ENCODE measurements at places on chromosomes 11 and 22.

DNA sequence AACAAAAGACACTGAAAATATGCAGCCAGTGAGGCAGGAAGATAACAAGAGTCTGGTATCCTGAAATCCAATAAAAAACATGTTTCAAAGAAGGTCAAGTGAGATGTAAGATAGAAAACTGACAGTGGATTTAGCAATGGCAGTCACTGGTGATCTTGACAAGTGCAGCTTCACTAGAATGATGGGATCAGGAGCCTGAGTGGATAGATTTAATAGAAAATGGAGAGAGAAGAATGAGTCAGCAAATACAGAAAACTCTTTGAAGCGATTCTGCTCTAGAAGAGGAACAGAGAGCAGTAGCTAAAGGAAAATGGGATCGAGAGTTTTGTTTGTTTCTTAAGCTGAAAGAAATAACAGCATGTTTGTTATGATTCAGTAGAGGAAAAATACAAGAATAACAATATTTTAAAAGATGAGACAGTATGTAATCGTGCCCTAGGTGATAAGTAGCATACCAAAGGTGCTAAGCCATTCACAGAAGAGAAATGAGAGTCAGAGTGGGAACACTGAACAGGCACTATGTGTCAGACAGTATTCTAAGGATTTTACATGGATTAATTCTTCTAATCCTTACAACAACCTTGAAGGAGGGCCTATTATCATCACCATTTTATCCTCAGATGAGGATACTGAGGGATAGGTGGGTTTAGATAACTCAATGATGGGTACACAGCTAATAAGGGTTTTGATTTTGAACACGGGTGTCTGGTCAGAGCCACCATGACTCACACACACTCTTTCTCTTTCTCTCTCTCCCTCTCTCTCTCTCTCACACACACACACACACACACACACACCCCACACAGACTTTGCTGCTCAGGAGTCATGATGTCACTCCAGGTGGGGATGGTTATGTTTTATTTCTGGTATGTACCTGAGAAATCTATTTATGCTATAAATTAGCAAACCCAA is 36.3 kb downstream of the MRE11 start:
- DNase-seq = no peak

GRCh38 chr11:64562723-64563351 is 28.2 kb upstream of the SLC22A12 start:
- no peak for DNase-seq

GRCh38 chr11:85758480-85759039 is 52.4 kb downstream of the SYTL2 start:
- no peak for DNase-seq

- DNase-seq = no peak
Measured at GRCh38 chr11:32052215-32052614, 38.7 kb upstream of the RCN1 start.

DNA sequence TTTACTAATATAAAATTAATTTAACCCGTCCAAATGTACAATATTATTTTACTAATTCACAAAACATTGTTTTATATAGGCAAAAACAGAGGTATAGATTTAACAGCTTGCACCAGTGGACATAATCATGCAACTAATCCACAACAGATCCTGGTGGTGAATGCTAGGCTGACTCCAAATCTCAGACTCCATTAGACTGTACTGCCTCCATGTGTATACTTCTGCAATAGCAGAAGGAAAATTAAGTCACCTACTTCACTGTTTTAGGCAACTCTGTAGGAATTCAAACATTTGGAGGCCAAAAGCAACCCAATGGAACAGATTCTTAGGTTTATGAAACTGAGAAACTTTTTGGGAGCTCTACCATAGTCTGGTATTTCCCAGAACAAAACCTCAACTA is 30.0 kb upstream of the RAB39A start:
- DNase-seq = no peak

GRCh38 chr11:129584316-129584715 is 208.7 kb downstream of the BARX2 start:
- DNase-seq = no peak

- DNase-seq = no peak
Measured at GRCh38 chr11:13495929-13496328, at the start of gene PTH. Gene PTH, minus strand, starts transcription at chr11:13495997. Its CDS starts 3,142 bp downstream, at chr11:13492855.

DNA sequence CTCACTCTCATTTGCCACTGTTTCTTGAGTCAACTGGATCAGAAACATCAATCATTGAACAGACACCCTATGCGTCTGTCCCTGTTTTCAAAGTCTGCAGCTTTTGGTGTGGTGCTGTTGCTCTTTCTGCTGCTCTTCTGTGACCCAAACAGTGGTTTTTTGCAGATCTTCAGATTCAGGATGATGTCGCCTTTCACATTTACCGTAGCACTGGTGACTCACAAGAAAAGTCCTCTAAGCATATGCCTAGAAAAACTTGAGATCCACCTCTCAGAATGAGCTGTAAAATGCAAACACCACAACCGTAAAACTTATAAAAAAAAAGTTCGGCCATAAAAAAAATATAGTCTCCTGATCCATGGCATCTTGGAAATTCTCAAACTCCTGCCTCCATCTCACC is 400.4 kb downstream of the NTM start:
- no peak for DNase-seq

- DNase-seq = no peak
Measured at GRCh38 chr11:128789497-128790150, 77.5 kb downstream of the KCNJ1 start.

DNA sequence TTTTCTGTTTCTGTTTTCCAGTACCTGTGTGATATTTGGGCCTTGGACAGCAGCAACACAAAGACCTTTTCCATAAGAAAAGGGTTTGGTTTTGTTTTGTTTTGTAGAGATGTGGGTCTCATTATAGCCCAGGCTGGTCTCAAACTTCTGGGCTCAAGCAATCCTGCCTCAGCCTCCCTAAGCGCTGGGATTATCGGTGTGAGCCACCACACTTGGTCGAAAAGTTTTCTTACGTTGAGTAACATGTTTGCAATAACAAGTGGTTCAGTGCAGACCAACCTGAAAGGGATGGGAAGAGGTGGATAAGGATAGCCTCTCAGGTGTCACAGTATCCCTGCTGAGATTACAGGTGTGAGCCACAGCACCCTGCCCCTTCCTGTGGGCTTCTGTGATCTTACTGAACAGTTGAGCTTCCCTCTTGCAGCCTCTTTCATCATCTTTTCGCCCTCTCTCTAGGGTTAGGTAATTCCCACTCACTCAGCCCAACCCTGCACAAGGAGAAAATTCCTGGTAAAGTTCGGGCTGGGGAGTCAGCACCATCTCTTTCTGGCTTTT is 3.5 kb upstream of the MRPL48 start:
- DNase-seq = no peak

DNA sequence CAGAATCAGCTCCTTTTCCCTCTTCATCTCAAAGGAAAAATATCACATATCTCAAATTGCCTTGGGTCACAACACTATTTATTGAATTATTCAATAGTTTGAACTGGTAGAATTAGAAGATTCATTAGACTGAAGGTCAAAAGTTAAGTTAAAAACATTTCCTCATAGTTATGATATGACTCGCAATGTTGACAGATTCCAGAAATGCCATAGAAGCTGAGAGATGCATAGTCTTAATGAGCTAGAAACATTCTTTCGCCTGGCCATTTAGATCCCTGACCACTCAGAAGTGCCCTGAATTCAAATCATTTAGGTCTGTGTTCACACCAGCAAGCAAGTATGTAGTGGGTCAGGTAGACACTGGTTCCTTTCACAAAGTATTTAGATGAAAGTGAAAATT is 44.4 kb downstream of the FAT3 start:
- DNase-seq = no peak

DNA sequence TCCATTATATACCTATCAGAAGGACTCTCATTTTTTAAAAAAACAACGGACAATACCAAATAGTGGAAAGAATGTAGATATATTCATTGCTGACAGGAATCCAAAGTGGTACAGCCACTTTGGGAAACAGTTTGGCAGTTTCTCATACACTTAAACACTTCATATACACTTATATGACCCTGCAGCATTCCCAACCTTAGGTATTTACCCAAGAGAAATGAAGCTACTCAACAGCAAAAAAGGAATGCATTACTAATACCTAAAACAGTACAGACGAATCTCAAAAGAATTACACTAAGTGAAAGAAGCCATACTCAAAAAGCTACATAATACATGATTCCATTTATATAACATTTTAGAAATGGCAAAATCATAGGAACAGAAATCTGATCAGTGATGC is 51.5 kb downstream of the RBFOX2 start:
- DNase-seq = no peak

- no peak for DNase-seq
Measured at GRCh38 chr22:46500201-46500600, 37.2 kb downstream of the CELSR1 start.

- DNase-seq = no peak
Measured at GRCh38 chr11:74783241-74783871, 34.7 kb downstream of the RNF169 start.

DNA sequence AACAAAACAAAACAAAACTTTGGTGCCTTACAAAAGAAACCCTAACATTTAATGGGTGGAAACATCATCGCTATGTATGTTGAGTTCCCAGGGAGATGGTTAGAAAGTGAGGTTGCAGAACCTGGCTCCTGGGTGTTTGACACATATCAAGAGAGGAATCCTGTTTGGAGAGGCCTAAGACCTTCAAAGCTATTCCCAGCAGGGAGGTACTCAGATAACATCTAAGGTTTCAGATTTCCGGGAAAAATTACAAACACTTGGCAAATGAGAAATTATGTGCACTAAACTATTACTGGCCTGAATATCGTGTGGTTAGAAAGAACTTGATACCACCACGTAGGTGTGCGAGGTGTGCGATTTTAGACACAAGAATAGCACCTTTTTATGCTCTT is 18.5 kb downstream of the TRIM5 start:
- DNase-seq = no peak

DNA sequence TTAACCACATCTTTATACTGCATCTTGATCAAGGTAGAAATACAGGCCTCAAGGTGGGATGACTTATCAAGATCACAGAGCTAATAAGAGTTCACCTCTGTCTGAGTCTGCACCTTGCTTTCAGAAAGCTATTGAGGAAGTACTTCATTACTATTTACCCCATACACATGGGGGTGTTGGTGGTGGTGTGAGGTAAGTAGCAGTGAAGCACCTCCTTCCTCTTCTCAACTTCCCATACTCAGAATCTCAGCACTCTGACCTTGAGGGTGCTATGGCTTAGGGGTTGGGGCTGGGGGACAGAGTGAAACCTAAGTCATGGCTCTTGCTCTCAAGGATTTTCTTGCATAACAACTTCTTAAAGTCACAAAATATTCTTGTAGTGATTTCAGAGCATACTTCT is 56.9 kb downstream of the ME3 start:
- no peak for DNase-seq

DNA sequence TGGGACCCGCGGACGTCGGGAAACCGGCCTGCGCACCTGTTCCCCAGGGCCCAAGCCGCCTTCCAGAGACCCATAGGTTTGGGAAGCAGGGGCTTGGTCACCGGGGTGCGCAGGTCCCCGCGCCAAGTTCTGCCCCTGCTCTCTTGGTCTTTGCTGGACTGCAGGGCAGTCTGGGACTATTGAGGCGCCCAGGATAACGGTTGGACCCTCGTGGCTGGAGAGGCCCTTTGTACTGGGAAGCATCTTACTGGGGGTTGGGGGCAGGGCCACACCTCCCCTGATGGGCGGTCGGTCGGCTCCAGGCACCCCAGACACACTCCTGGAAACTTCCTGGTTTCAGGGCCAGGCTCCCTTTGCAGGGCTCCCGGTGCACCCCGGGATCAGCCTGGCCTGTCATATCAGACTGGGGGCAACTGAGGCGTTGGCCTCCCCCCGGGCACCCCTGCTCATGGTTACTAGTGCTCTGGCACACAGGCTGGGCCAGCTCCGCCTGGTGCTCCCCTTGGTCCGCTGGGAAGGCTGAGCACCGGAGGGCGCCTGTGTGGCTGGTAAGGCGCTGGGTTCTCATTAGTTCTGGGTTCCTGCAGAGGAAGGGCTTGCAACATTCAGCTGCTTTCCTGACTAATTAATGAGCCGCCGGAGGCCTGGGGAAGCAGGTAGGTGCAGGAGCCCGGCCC is 1250.5 kb downstream of the BRD1 start:
- no peak for DNase-seq

- DNase-seq = no peak
Measured at GRCh38 chr11:132610216-132610615, 922.1 kb downstream of the OPCML start.

GRCh38 chr22:31952472-31952871 is 8.1 kb downstream of the YWHAH start:
- no peak for DNase-seq

- DNase-seq = no peak
Measured at GRCh38 chr11:117273550-117274289, 17.4 kb upstream of the BACE1-AS start.

- DNase-seq = no peak
Measured at GRCh38 chr11:2512431-2513407, 67.9 kb downstream of the KCNQ1 start.

- DNase-seq = no peak
Measured at GRCh38 chr11:69430566-69430965, 50.9 kb upstream of the LINC01488 start.

DNA sequence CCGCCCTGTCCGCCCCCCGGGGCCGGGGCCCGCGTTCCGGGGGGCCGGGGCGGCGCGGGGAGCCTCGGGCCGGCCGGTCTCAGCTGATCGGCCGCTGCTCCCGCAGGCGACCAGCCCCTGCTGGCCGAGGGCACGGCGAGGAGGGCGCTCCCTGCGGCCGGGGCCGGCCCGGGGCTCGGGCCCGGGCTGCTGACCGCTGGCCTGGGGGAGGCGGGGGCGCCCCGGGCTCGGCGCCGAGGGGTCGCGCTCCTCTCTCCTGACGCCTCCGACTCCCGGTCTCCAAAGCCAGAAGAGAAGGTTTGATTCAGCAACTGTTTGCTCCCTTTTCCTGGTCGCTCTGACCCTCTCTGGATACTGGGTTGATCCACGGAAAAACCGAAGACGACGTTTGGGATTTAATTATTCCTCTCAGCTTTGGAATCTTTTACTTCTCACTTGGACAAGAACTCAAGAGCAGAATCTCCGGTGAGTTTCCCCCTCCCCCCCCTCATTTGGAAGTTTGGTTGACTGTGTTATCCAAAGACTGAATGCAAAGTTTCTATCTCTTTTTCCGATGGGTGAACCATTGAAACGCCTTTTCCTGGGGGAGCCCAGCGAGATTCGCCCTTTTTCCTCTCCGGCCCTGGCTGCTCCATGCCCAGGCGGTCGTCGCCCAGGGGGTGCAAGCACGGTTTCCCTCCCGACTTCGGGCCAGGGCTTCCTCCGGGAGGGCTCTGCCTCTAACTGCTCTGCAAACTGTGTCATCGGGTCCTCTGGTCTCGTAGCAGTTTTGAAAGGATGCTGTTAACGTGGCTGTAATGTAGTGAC is 725 bp downstream of the KDM2A start:
- no peak for DNase-seq

- no peak for DNase-seq
Measured at GRCh38 chr11:40877981-40878380, 581.5 kb downstream of the LRRC4C start.

DNA sequence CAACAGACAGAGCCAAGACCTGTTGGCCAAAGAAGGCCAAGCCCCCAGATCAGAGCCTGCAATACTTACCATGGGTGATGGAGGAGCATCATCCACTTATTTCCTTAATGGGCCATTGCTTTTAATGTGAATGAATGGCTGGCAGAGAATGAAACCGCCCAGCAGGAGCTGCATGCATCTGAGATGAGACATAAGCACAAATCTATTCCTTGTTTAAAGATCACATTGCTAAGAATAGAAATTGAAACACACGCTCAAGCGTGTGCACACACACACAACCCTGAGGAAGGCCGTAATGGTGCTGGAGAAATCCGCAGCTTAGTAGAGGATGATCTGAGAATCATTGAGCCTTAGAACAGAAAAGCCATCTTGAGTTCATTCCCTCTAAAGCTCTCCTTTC is 5.3 kb upstream of the RRAS2 start:
- DNase-seq = no peak

Data from activated CD8-positive, alpha-beta memory T cell treated with anti-CD3 and anti-CD28 coated beads for 1 hour (primary cell).